ENCODE measurements at places on chromosomes 6 and 20. TPM values are rescaled to one million over a fixed set of nuclear protein-coding genes. Genes with fewer than 3 reads are reported as not detected.

Gene ZC2HC1B
- polyA plus RNA-seq, result not detected

Gene HLA-DOA
- polyA plus RNA-seq, result not detected

Gene TSPO2
- polyA plus RNA-seq, result not detected

Gene SSR1
- 173 TPM for polyA plus RNA-seq

Gene NKX2-4
- polyA plus RNA-seq, result not detected

Gene WFDC12
- not detected for polyA plus RNA-seq
